Activated CD4-positive, alpha-beta T cell treated with anti-CD3 and anti-CD28 coated beads, Interleukin-2, amount 10 ng/mL, durations not matched to agents 7 days and 5 days (primary cell): ENCODE measurements at places on chromosomes 3 and 15.

- H3K4me3 ChIP-seq, result no peak overlapping the region
- DNase-seq, result peak; percentile 33
- H3K4me1 ChIP-seq, result peaks cover 59% of the 10 kb centered on the region
- H3K27me3 ChIP-seq, result no peaks in the 10 kb centered on the region
- H3K27ac ChIP-seq, result peak overlapping the region; percentile 80
- peaks cover 60% of the 10 kb centered on the region for H3K36me3 ChIP-seq
These were observed 13.3 kb upstream of the LMAN1L start for GRCh38 chr15:74799255-74799855.

- peaks cover 52% of the 10 kb centered on the region for H3K36me3 ChIP-seq
- peaks cover 2% of the 10 kb centered on the region for H3K4me1 ChIP-seq
- H3K27ac ChIP-seq, result no peak overlapping the region
- no peak for DNase-seq
- no peak overlapping the region for H3K4me3 ChIP-seq
- H3K27me3 ChIP-seq, result no peaks in the 10 kb centered on the region
These were observed 46.7 kb downstream of the UBE3A start for GRCh38 chr15:25391971-25392721.

DNA sequence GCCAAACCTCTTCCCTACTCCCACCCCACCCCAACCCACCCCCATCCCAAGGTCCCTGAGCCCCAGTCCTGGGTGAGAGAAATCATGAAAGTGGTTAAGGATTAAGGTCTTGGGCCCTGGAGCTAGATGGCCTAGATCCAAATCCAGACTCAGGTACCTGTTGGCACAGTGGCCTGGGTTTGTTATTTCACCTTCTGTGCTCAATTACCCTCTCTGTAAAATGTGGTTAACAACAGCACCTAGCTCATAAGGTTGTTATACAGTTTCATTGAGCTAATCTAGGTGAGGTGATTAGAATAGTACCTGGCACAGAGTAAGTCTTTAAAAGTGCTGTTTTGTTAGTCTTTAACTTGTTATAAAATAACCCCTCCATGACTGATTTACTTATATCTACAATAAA, 6.4 kb upstream of the SNUPN start:
- no peaks in the 10 kb centered on the region for H3K27me3 ChIP-seq
- peaks cover 22% of the 10 kb centered on the region for H3K4me1 ChIP-seq
- no peak for DNase-seq
- H3K36me3 ChIP-seq, result peaks cover 2% of the 10 kb centered on the region
- H3K4me3 ChIP-seq, result no peak overlapping the region
- no peak overlapping the region for H3K27ac ChIP-seq

DNA sequence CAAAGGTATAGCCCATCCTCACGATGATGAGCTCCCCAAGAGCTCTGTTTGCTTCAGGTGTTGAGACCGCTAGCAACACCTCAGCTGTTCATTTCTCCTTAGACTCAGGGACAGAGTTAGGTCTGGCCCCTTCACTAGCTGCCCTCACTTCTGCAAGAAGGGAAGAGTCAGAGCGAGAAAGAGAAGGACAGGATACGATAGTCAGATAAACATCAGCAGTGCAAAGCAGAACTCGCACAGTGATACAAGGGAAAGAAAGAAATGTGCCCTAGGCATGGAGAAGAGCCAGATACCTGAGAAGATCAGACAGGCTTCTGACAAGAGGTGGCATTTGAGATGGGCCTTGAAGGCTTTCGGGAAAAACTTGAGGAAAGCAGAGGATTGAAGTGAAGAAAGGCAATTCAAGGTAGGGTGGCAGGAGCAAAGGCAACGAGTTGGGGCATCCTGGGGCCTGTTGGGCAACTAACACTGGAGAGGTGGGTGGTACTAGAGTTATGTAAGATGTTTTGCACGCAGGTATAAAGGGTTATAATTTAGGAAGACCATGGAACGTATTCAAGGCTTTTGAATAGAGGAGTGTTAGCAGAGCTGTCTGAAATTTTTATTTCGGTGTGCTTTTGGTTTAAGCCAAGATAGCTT, 106.0 kb downstream of the PGPEP1L start:
- no peaks in the 10 kb centered on the region for H3K27me3 ChIP-seq
- no peak for DNase-seq
- H3K4me3 ChIP-seq, result no peak overlapping the region
- H3K36me3 ChIP-seq, result peaks cover 8% of the 10 kb centered on the region
- H3K27ac ChIP-seq, result no peak overlapping the region

DNA sequence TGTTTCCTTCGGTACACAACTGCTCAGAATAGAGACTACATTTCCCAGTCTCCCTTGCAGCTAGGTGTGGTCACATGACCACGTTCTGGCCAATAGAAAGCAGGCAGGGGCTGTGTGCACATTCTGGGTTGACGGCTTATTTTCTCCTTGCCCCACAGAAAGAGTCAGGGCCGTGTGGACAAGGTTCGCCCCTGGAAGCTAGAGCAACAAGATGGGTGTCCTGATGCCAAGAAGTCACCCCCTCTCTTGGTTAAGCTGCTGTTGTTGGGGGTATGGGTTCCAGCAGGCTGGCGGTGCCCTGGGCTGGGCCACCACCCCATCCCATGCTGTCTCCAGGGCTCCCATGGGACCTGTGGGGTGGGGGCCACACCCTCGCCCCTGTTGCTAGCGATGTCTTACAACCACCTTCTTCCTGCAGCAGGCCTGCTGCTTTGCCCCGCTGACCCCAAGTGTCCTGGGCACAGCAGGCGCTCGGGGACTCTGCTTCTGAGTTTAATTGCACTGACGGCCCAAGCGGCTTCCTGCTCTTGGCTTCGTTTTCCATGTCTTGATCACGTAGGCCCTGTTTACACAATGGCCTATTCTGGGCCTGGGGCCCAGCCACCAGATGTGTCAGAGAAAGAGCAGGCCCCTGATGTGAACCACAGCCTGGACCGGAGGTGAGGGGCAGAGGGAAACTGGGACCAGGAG, 24.9 kb downstream of the ABTB1 start:
- no peak overlapping the region for H3K4me3 ChIP-seq
- no peaks in the 10 kb centered on the region for H3K36me3 ChIP-seq
- peak overlapping the region; percentile 50 for H3K27ac ChIP-seq
- peaks cover 5% of the 10 kb centered on the region for H3K4me1 ChIP-seq
- H3K27me3 ChIP-seq, result peaks cover 1% of the 10 kb centered on the region

- H3K27ac ChIP-seq, result no peak overlapping the region
- DNase-seq, result no peak
- H3K27me3 ChIP-seq, result no peaks in the 10 kb centered on the region
- H3K4me1 ChIP-seq, result peaks cover 9% of the 10 kb centered on the region
- H3K36me3 ChIP-seq, result no peaks in the 10 kb centered on the region
- H3K4me3 ChIP-seq, result no peak overlapping the region
These were observed 292.3 kb downstream of the TIGIT start for GRCh38 chr3:114586119-114586518.

- H3K4me1 ChIP-seq, result no peaks in the 10 kb centered on the region
- DNase-seq, result no peak
- no peak overlapping the region for H3K4me3 ChIP-seq
- peaks cover 6% of the 10 kb centered on the region for H3K27me3 ChIP-seq
- H3K36me3 ChIP-seq, result no peaks in the 10 kb centered on the region
These were observed 231.6 kb downstream of the XXYLT1 start for GRCh38 chr3:195039180-195039843.

DNA sequence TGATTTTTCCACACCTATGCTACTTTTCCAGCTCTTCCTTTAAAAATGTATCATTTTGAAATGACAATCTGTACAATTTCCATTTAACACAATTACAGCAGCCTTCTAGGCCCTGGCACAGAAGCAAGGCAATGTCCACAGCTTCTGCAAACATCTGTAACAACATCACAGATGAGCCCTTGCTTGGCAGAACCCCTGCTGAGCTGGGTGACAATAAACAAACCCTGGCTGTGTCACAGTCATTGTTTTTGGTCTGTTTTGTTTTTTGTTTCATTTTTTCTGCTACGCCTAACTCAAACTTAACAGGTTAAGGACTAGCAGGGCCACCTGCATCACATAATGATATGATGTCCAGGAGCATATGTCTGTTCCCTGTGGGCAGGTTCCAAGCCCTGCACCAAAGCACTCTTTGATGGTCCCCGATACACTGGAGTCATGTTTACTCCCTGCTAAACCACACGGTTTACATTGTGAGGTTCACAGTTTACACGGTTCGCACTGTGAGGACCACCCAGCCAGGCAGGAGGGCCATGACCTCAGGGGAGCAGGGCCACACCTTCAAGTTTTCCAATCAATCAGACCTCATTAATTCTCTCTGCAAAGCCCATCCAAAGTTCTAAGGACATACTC, 186.8 kb upstream of the CHRNA7 start:
- no peak overlapping the region for H3K27ac ChIP-seq
- DNase-seq, result no peak
- no peaks in the 10 kb centered on the region for H3K27me3 ChIP-seq
- H3K36me3 ChIP-seq, result no peaks in the 10 kb centered on the region

DNA sequence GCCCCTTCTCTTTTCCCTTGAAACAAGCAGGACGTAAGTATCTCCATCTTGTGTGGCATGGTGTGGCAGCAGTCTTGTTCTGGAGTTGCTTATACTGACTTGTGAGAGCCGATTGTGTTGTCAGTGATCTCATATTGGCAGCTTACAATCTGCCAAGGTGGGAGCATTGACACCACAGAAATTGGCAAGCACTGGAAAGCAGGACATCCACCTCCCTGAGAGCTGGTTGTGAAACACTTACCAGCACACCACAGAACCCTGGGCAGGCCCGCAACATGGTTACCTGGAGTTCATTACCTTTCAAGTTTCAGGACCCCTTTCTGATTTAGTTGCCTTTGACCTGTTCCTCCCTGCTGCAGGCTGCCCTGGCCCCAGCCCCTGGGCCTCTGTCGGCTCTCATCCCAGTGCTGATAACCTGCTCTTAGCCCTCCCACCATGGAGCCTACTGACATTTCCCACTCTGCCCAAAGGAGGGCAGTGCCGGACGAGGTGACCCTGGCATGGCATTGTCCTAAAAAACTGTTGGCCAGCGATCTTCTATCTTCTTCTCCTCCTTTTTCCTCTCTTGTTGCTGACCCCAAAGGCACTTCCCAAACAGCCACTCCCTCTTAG, 10.6 kb upstream of the ATP2B2 start:
- H3K4me1 ChIP-seq, result no peaks in the 10 kb centered on the region
- no peaks in the 10 kb centered on the region for H3K36me3 ChIP-seq
- no peak overlapping the region for H3K27ac ChIP-seq
- H3K27me3 ChIP-seq, result no peaks in the 10 kb centered on the region

DNA sequence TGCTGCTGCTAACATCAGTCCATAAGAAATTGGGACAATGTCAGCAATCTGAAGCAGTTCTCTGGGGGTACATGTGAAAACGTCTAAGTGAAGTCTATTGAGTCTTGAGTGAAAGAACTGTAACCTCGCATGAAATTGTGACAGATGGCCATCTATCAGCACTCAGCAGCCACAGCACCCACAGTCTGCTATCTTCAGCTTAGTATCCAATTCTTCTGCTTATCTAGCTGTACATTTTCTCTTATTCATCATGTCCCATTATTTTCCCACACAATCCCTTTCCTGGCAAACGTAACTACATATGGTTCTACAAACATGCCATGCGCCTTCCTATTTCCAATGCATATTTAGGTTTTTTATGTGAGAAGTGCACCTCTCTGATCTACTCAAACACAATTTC, 629.7 kb downstream of the NTRK3 start:
- DNase-seq, result no peak
- no peaks in the 10 kb centered on the region for H3K4me1 ChIP-seq
- no peak overlapping the region for H3K27ac ChIP-seq
- H3K27me3 ChIP-seq, result peaks cover 3% of the 10 kb centered on the region

GRCh38 chr15:48363474-48363873, 32.2 kb downstream of the DUT start:
- no peaks in the 10 kb centered on the region for H3K36me3 ChIP-seq
- no peak overlapping the region for H3K4me3 ChIP-seq
- H3K27ac ChIP-seq, result no peak overlapping the region
- no peak for DNase-seq
- peaks cover 5% of the 10 kb centered on the region for H3K4me1 ChIP-seq
- H3K27me3 ChIP-seq, result peaks cover 17% of the 10 kb centered on the region

- H3K36me3 ChIP-seq, result no peaks in the 10 kb centered on the region
- H3K27me3 ChIP-seq, result no peaks in the 10 kb centered on the region
- no peak overlapping the region for H3K4me3 ChIP-seq
- DNase-seq, result no peak
- no peaks in the 10 kb centered on the region for H3K4me1 ChIP-seq
These were observed 43.2 kb downstream of the GTPBP8 start for GRCh38 chr3:113034011-113034410.

DNA sequence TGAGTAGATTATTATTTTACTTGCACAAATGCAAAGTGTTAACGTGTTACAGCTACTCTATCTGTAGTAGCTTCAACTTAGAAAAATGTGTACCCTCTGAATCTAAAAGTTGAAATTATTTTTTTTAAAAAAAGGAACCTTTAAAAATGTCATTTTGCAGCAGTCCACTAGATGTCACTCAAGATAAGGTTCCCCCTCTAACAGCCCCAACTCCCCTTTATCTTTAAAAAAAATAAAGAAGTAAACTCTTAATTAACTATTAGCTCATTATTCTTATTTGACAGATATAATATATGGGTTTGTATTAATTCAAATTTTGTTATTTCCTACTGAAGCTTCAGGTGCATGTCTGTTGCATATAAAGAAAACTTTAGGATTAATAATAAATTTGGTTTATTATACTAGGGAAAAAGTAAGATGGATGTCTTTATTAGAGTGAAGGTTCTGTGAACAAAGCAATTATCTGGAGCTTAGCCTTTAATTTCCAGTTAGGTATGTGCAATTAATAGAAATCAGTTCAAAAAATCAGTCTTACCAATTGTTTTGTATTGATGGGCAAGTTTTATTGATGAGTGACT, 288.5 kb downstream of the VGLL3 start:
- no peak overlapping the region for H3K4me3 ChIP-seq
- H3K36me3 ChIP-seq, result no peaks in the 10 kb centered on the region
- H3K4me1 ChIP-seq, result no peaks in the 10 kb centered on the region
- H3K27ac ChIP-seq, result no peak overlapping the region
- H3K27me3 ChIP-seq, result no peaks in the 10 kb centered on the region

DNA sequence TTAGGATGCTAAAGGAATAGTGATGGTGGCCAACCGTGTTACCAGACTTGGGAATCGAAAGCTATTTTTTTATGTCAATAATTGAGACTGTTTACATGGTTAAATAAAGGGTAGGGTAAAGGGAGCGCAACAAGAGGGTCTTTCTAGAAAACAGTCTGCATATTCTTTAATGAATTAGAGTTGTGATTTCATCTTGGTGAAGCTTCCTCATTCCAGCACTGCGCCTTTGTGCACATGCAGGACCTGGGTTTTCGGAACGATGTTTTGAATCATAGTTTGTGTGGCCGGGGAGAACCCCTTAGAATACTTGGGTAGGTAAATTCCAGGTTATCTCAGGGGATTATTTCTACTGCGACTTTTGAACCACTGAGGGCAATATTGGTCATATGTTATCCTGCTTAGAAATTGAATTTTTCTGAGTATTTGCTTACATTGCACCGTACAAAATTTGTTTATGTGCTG, 1.3 kb downstream of the PIK3CA start:
- H3K4me3 ChIP-seq, result peak overlapping the region; percentile 94
- peak; percentile 34 for DNase-seq
- peak overlapping the region; percentile 94 for H3K27ac ChIP-seq

GRCh38 chr15:63857461-63857856, 23.7 kb upstream of the HERC1 start:
- no peaks in the 10 kb centered on the region for H3K27me3 ChIP-seq
- H3K27ac ChIP-seq, result no peak overlapping the region
- H3K4me1 ChIP-seq, result peaks cover 34% of the 10 kb centered on the region

GRCh38 chr3:161236240-161236639, 15.1 kb downstream of the NMD3 start:
- DNase-seq, result no peak
- no peak overlapping the region for H3K4me3 ChIP-seq

- no peak overlapping the region for H3K4me3 ChIP-seq
- H3K27ac ChIP-seq, result no peak overlapping the region
- H3K4me1 ChIP-seq, result no peaks in the 10 kb centered on the region
- H3K36me3 ChIP-seq, result no peaks in the 10 kb centered on the region
These were observed 666.9 kb downstream of the MECOM start for GRCh38 chr3:168996622-168997021.
